Stimulated activated CD4-positive, alpha-beta T cell treated with anti-CD3 and anti-CD28 coated beads, Interleukin-1b, Interleukin-23, amount 100 ng/mL, for 1 hour (primary cell): ENCODE measurements at places on chromosomes 3 and 15.

GRCh38 chr15:31086344-31086743 is 15.2 kb downstream of the TRPM1 start:
- no peak for DNase-seq

DNA sequence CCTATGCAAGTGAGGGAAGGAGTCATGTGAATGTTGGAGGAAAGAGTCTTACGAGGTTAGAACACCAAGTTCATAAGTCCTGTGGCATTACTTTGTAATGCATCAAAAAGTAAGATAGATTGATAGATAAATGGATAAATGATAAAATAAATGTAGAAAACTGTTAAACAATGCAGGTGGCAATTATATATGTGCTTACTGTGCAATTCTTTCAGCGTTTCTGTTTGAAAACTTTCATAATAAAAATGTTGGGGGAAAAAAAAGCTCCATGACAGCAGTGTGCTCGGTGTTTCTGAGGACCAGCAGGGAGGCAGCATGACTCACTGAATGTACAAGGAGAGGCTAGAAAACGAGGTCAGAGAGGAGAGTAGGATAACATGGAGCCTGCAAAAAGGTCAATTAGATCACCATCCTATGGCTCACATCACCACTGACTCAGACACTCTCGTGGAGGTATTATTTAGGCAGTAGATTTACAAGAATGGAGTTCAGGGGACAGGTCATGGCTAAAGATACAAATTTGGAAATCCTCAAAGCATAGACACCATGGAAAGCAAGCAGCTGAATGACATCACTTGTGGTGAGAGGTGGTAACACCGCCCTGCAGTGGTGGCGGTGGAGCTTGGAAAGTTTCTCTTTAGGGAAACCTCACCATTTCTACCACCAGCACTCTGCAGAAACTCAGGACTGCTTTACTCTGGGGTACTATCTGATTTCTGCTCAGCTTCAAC is 219.8 kb downstream of the CTNNB1 start:
- no peak for DNase-seq

- DNase-seq, result no peak
Observed at GRCh38 chr3:48716508-48716981, 476 bp downstream of the IP6K2 start.

DNA sequence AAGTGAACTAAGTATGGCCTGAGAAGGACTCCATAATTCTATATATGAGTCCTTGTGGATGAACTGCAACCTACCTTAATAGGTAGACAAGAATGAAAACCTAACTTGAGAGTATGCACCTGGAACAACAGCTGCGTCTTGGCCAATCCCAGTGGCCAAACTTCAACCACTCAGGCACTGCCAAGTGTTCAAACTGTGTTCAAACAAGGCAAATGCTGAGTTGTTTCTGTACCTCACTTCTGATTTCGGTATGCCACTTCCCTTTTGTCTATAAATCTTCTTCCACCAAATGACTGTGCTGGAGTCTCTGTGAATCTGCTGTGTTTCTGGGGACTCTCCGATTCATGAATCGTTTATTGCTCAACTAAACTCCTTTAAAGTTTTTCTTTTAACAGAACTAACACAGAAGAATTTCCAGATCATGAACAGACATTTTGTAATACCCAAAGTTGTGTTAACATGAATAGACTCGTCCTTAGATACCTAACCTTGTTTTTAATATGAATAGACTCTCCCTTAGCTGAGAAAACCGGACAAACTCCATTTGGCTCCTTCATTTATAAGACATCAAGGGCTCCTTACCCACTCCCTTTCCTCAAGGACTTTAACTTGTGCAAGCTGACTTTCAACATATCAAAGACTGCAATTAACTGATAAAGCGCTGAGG is 4.1 kb downstream of the ZNF717 start:
- DNase-seq, result no peak

GRCh38 chr15:74202452-74203401 is at the start of gene STRA6:
Gene STRA6, minus strand, starts transcription at chr15:74202787. Its CDS starts 520 bp downstream, at chr15:74202267.
- DNase-seq, result no peak

DNA sequence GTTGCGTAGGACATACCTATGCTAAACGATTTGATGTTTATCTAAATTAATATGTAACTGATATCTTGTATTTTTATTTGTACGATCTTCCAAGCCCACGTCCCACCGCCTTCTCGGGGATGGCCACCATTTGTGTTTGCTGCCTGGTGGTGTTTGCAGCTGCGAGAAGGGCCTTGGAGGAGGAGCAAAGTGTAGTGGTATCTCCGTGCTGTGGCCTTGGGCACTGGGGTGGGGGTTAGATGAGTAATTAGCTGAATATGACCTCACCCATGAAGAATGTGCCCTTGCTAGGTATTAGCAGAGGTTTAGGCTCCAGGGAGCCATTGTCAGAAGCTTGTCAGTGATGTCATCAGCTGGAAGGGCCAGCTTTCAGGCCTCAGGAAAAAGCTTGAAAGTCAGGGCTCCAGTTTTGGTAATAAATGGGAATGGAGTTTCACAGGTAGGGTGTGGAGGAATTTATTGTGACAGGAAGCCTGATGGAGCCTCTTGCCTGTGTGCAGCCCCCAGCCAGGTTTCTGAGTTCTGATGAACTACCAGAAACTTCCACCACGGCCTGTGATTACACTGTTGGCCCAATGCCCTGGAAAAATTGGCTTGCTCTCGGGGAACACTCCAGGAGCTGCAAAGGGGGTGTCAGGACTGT is 41.0 kb downstream of the FLNB start:
- no peak for DNase-seq

DNA sequence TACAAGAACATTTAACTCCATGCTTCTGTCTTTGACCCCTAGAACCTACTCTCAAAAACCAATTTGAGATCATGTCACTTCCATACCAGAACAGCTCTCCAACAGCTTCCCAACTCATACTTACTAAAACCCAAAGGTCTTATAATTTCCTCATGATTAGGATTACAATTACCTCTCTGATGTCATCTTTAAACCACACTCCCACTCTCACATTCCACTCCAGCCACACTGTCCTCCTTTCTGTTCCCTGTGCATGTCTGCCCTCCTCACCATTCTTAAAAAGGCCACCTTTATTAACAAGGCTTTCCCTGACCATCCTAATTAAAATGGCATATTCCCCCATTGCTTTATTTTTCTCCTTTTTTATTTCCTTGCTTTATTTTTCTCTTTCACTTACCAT is 18.9 kb downstream of the PHC3 start:
- DNase-seq, result no peak

DNA sequence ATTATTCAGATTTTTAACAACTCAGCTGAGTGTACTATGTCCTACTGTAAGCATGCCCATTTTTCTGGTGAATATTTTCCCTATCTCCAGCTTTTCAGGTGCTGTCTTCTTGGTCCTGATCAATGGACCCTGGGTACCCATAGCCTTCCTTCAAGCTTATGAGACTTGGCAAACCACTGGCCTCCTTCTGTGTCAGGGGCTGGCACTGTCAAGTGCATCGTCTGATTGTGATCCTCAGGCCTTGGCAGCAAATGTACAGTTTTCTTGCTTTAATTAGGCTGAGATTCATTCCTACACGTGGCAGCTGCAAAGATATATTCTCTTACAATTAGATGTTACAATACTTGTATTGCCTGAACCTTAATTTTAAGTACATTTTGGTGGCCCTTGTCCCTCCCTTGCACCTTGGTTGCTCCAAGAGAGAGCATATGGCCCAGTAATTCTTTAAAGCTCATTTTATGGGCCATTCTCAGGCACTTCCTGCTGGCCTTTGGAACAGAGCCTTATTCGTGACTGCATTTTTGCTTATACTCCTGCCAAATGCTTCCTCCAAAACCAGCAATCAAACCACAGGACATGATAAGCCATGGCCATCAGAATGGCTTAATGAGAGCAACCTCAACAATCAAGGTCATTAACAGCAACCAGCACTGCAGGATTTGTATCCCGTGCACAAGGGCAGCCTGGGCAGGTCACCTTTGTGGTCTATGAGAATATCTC is 179.9 kb downstream of the CNTN6 start:
- DNase-seq, result no peak

- no peak for DNase-seq
Observed at GRCh38 chr3:38577371-38578080, 72.0 kb downstream of the SCN5A start.

DNA sequence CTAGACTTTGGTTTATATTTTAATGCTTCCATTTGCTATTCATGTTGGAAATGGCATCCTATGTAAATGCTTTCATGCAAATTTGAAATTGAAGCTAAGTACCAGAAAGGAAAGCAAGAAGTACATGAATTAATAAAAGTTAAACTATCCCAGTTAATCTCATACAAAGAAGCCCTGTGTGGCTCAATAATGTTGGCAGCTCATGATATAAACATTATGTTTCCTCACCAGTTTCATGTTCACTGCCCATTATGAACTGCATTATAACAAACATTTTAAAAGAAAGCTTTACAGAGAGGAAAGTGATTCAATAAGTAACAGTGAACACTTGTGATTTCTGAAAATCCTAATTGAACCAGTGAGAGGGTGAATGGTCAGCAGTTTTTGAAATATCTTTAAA is 62.9 kb upstream of the ROBO2 start:
- DNase-seq, result no peak
